ENCODE measurements at places on chromosomes 13 and 19.
A peak's percentile ranks its signal among the peaks of the same experiment; 100 is the strongest.

- no peak for DNase-seq
These were observed 135.9 kb upstream of the TMTC4 start for GRCh38 chr13:100810481-100810880.

- DNase-seq, result no peak
These were observed 8.9 kb upstream of the ZNF507 start for GRCh38 chr19:32336259-32337083.

DNA sequence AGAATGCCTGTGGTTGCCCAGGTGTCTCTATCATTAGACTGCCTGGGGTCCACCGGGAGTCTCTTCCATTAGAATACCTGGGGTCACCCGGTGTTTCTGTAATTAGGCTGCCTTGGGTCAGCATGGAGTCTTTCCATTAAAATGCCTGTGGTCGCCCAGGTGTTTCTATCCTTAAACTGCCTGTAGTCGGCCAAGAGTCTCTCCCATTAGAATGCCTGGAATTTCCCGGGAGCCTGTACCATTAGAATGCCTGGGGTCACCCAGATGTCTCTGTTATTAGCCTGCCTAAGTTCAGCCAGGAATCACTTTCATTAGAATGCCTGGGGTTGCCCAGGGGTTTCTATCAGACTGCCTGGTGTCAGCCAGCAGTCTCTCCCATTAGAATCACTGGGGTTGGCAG is 1492.8 kb downstream of the UQCRFS1 start:
- DNase-seq, result no peak

DNA sequence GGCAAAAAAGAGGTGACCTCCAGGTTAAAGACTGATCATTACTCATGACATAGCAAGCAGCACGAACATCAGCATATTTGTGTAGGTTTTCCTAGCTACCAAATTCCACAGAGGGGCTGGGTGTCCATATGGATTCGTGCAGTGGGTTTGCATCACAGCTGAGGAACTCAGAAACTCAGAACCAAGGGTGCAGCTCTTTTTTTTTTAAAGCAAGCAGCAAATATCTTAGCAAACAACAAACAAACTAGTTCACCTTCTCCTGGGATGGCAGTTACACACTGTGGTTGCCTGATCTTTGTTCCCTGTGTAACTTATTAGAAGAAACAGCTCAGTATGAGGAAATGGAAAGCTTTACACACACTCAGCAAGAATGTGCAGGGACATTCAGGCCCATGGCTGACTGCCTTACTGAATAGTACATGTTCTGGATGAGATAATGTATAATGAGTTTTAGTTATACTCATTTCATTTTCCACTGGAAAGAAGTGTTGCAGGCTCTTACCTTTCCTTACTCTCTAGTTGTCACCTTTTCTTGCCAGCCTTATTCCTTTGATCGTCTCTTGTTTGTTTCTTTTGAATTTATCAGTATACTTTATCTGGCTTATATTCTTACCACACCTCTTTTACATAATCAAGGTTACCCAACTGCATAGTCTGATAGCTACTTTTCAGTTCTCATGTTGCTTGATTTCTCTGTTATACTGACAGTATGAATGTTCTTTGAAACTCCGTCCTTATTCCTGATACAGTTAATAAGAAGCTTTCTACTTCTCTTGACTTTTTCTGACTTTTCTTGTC is 4.3 kb downstream of the NDFIP2 start:
- no peak for DNase-seq

DNA sequence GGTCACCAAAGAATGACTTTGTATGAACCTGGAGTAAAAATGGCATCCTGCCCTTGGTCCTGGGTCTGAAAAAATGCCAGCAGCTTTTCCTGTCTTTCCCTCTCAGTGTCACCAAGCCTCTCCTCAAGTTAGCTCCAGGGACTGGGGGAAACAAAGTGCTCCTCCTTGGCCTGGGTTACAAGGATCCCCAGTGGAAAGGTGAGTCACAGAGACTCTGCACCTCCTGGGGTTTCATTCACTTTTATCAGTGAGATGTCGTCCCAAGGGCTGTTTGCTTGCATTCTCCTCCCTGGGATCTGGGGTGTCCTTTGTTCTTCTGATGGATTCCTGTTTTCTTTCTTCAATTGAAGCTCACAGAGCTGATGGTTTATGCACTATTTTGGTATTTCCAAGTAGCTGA is 93.2 kb upstream of the CSNK1A1L start:
- DNase-seq, result no peak

GRCh38 chr19:46772170-46773017 is 16.0 kb downstream of the SLC1A5 start:
- no peak for DNase-seq

GRCh38 chr13:100610391-100611347 is 22.1 kb upstream of the GGACT start:
- DNase-seq, result no peak

GRCh38 chr13:27461940-27462584 is 11.7 kb upstream of the MTIF3 start:
- DNase-seq, result no peak

GRCh38 chr13:98195054-98195791 is 18.2 kb upstream of the RNF113B start:
- DNase-seq, result no peak

DNA sequence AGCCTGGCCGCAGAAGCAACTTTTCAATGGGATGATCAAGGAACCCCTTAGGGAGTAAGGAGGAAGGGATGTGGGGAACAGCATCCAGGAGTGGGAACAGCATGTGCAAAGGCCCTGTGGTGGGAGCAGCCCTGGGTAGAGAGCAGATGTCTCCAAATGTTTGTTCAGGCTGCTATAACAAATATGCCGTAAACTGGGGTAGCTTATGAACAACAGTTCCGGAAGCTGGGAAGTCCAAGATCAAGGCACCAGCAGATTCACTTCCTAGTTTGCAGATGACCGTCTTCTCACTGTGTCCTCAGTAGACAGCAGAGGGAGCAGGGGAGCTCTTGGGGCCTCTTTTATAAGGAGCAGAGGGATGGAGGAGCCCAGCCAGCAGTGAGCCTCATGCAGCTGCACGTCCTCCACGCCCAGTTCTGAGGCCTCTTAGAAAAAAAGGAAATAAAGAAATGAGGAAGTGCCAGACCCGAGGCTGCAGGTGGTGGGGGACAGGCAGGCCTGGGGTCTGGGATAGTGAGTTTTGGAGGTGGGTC is 4.2 kb upstream of the LRRC25 start:
- DNase-seq, result no peak

- peak; percentile 79 for DNase-seq
These were observed at the start of gene ZSCAN22 for GRCh38 chr19:58326914-58327726. Gene ZSCAN22 (plus strand): TSS chr19:58326994. CDS start chr19:58334803, 7,809 bp downstream.

GRCh38 chr13:52830946-52831345 is 17.5 kb downstream of the PCDH8 start:
- no peak for DNase-seq

DNA sequence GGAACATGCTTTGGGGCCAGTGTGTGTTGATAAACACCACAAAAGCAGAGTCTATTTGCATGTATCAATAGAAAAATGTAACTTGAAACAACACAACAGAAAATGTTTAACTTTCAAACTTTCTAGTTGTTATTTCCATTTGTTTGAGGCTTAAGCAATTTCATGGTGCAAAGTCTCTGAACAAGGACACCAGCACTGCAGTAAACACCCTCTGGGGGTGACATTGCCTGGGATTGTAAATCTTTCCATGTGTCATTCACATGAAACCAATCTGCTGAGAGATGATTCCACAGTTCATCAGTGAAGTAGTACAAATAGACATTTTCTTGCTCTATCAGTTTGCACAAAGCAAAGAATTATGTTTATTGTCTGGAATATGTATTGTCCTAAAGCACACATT is 124.5 kb downstream of the ITGBL1 start:
- no peak for DNase-seq

DNA sequence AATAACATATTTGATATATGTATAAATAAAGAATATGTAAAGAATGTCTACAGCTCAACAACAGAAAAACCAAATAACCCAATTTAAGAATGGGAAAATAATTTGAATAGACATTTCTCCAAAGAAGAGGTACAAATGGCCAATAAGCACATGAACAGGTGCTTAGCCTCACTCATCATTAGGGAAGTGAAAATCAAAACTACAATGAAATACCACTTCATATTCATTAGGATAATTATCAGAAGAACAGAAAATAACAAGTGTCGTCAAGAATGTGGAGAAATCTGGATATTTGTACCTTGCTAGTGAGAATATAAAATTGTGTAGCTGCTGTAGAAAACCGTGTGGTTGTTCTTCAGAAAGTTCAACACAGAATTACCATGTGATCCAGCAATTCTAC is 8.4 kb upstream of the SUPT20H start:
- DNase-seq, result no peak

- DNase-seq, result no peak
These were observed 2.1 kb downstream of the TNFSF9 start for GRCh38 chr19:6533000-6533328.

DNA sequence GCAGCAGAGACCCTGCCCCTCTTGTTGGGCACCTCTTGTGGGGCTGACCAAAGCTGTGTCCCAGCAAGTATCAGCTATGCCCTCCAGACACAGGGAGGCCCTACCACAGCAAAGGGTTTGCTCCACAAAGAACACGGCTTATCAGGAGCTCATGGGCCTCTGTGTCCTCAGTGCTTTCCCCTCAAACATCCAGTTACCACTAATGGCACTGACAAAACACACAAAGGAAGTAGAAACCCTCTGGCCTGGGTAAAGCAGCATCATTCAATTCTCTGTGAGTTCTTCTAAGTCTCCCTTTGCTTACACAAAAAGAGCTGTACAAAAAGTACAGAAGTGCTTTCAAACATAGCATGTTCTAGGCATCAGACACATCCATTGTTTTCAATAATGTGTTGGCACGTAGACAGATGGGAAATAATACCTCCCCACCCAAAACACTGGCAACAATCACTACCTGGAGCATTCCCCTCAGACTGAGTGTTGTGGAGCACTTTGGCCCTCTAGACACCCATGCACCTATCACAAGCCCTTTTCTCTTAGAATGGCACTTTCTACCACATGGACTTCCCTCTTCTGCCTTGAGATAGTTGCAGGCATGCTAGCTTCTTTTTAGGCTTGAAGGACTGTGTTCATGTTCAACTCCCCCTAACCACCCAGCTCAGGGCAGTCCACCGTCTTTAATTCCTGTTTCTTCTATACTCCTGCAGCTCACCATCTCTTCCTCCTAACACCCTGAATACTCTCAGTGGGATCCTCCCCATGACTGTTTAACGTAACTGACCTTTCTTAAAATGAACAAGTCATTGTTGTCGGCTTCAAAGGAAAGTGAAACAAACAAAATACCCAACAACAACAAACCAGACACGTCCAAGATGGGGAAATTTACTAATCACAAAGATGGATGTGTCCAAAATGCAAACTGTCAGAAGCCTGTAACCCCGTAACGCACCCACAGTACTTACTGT is 43.5 kb downstream of the ATP7B start:
- no peak for DNase-seq

DNA sequence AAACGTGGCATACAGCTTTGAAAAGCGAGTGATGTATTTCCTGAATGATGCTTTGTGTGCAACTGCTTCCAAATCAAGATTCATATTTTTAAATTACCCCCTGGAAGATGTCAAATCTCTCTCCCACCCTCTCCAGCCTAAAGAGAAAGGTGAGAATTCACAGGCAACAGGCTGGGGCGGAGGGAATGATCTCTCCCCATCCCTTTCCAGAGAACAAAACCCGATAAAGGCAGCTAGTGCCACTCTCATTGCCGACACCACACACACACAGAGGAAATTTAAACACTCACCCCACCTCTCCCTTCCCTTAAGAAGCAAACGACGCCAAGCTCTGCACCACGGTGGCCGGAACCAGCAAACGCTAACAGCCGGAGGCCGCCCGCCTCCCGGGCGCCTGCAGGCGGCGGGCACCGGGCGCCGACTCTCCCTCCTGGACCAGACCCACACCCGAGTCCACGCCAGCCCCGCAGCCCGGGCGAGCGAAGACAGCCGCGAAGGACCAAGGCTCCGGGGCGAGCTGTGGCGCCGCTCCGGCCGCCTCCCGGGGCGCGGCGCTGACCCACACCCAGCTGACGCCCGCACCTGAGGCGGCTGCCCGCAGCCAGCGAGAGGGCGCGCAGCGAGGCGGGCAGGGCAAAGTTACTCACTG is 477 bp downstream of the LNX2 start:
- peak; percentile 9 for DNase-seq

GRCh38 chr13:95604556-95604915 is 40.0 kb downstream of the DZIP1 start:
- no peak for DNase-seq

DNA sequence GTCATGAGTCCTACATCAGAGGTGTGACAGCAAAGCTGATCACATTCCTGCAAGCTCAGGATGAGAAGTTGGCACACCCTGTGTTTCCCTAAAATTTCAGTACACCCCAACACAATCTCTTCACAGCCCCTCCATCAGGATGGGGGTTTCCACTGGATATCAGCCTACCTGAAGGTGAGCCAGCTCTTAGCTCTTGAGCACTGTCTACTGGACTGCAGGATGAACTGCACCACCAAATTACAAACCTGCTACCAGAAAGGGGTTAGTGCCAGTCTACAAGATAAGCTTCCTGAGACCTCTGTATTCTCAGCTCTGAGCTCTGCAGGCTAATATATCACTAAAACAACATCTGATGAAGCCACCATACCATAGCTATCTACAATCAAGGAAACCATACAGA is 1616.2 kb upstream of the SPRY2 start:
- DNase-seq, result no peak

GRCh38 chr19:50312967-50313811 is 16.0 kb downstream of the KCNC3 start:
- DNase-seq, result no peak

DNA sequence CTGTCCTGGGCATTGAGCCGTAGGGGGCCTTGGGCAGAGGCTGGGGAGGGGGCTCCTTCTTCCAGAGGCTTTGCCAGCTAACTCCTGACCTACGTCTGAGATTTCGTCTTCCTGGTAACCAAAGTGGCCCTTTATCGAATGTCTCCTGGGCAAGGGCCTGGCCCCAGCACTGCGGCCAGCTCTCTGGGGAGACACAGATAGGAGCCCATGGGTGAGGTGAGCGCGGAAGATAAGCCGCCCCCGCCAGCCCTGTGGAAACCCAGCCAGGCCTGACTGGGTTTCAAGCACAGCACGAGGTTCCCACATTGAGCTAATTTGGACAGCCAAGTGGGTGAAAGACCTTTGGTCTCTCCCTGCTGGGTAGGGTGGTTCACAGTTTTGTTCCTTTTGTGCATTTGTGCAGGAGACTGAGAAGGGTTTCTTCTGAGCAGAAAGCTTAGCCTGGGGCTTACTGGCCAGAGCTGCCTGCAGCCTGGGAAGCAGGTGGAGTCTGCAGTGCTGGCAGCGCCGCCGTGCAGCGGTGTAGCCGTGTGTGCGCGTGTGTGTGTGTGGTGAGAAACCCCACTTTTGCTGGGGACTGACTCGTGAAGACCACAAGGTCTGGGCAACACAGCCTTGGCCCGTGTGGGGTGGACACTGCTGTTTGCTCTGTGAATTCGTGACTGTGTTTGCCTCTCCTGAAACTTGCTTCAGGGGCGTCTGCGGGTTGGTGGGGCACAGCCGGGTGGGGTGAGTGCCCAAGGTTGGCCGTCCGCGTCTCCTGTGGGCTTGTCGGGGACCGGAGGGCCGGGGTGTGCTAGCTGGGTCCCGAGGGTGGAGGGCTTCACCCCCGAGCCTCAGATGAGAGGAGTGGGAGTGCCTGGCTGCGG is 2.5 kb downstream of the BSG start:
- no peak for DNase-seq
